AG20443 (cell line): ENCODE measurements at places on chromosomes 6 and 20.

DNA sequence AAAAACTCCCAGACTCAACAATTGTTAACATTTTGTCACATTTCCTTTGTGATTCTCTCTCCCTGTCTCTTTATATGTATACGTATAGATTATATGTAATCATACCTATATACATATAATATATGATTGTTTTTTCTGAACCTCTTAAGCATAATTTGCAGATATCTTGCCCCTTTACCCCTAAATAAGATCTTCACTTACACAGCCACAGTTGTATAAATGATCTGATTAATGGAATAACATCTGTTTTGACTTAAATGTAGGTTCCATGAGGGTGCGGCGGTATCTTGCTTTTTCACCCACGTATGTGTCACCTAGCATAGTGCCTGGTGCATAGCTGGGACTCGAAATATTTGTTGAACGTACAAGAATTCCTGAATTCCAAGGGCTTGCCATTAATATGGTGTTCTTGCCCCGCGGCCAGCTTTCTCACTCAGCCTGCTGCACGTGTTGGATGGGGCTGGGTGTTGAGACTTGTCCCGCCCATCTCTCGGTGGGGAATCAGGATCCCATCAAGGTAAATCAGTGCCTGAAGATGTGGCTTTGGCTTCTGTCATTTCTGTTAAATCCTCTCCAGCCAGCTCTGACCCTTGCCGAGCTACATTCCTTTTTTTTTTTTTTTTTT lies 10.4 kb upstream of the MANBAL start:
- peak; percentile 22 for DNase-seq

DNA sequence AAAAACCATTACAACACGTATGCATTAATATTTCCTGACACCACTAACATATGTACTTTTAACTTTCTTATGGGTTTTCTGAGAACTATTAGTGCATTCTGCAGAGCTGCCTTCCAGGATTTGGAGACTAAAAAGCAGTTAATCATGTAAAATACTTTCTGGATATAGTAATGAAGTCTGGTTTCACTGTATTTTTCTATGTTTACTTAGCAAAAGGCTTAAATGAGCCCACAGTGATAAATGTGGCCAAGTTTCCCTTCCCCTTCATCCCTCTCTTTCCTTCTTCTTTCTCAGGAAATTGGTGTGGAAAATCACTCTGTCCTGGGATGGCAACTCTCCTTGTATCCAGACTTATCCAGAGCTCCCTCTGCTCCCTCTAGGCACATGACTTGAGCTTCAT lies 29.7 kb upstream of the ENPP1 start:
- no peak for DNase-seq

DNA sequence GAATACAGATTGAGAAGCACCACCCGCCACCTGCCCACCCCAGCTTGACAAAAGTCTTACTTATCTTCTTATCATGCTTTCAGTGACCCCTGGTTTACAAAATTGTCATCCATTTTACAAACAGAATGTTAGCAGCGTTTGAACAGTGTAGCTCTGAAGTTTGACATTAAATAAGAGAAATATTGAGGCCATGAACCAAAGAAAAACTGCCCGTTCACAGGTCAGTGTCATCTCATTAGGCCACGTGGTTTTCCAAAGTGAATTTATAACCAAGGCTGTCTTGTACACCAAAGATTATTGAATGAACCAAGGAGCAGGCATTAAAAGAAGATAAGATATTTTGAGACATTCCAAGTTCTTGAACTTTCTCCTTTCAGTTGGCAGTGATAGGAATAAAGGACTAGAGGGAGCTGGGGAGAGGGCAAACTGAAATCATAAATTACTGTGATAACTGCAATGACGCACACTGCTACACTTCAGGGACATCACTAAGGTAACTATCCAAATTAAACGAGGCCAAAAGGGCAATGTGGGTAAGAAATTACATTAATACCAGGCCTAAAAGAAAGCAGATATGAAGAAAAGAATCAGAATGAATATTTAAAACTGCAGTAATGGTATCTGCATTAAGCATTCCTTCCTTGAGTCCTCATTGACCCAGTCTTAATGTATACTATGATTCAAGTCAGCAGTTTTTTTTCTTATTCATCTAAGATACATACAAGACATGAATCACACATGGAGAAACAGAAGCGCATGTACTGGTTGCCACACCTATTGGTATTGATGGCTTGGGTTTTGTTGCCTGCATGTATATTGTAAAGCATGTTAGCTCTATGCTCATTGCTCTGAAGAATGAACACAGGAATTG lies 159.8 kb upstream of the ARG1 start:
- DNase-seq: no peak

- DNase-seq: no peak
Observed at GRCh38 chr20:18839507-18840247, 26.1 kb downstream of the SCP2D1 start.

DNA sequence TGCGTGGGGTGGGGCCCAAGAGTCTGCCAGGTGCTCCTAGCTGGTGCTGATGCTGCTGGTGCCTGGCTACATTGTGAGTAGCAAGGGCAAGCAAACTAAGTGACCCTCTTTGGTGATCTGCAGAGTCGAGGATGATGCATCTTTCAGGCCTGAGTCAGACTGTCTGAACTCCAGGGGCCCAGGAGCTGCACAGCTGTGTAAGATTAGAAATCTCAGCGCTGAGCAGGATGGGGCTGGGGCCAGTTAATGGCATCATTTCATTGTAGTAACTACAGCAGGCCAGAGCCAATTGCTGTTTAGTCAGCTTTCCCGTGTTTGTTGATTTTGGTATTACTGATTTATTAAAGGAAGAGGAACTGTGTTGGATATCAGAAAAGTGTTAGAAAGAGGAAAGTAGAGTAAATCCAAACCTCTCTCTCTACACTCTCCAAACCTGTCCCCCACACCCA lies 365.2 kb downstream of the PAX1 start:
- peak; percentile 54 for DNase-seq

DNA sequence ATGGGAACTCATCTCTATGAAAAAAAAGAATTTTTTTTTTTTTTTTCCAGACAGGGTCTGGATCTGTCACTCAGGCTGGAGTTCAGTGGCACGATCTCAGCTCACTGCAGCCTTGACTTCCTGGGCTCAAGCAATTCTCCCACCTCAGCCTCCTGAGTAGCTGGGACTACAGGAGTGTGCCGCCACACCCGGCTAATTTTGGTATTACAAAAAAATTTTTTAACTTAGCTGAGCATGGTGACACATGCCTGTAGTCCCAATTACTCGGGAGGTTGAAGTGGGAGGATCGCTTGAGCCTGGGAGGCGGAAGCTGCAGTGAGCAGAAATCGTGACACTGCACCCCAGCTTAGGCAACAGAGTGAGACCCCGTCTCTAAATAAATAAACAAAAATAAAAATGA lies 7.5 kb downstream of the DEF6 start:
- DNase-seq: no peak

DNA sequence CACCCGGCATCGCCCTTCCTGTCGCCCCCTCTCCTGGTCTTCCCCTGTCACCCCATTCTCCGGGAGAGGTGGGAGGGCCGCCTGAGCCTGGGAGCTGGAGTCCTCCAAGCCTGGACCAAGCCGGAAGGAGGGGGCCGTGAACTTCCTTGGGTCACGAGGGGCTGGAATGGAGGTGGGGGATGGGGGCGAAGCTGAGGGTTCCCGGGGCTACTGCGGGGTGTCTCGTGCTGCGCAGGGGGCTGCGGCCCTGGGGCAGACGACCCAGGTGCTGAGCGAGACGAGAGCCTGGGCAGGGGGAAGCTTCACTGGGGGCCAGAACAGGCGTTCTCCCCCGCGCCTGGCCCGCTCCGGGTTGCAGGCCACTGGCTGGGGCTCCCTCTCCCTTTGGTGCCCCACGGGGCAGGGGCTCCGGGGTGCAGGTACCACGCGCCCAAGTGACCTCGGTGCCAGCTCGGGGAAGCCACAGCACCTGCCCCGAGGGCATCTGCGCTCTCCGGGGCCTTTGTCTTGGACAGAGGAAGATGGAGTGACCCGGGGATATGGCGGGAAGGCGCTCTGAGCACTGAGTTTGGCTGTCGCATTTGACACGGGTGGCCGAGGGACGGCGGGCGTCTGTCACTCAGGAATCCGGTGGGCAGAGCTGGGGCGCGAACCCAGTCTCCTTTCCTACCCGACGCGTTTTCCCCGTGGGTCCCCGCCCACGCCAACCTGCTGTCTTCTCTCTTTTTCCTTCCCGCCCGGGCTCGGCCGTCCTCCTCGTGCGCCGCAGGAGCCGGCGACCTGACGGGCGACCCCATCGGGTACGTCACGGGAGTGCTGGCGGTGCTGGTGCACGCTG lies 1.2 kb downstream of the SLC35D3 start:
- peak; percentile 16 for DNase-seq

DNA sequence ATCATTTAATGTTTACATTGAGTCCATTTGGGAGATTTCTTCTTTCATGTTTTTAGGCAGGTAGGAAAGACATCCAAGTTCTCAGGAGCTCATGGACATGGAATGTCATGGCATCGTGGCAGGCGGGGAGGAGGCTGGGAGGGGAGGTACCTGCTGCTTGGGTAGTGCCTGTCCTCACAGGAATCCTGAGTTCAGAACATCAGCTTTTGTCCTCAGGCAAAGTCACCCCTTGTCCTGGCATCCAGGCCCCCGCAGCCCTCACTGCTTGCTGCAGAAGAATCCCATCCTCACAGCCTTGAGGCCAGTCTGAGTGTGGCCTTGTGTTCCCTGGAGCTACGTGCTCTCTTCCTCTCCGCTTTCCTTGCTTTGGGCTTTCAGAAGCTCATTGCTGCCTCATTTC lies 157.4 kb downstream of the CFAP61 start:
- DNase-seq: no peak

GRCh38 chr6:43001843-43002242 lies 11.9 kb downstream of the MEA1 start:
- DNase-seq: no peak

DNA sequence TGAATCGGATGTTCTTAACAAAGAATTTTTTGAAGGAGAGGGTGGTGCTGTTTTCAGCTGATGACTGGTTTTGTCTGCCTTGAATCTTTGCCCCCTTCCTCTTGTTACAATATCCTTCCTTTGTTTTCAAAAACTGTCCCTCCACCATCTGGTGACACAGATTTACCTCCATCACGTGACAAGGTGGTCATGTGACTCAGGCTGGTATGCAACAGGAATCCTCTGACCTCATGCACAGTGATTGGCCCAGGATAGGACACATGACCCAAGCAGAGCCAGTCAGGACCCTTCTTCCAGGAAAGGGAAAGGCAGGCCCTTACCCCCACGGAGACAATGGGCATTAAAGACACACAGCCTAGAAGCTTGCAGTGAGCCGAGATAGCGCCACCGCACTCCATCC lies 84.7 kb upstream of the MC3R start:
- DNase-seq: no peak

- DNase-seq: no peak
Observed at GRCh38 chr6:28817808-28818145, 106.0 kb downstream of the TRIM27 start.

DNA sequence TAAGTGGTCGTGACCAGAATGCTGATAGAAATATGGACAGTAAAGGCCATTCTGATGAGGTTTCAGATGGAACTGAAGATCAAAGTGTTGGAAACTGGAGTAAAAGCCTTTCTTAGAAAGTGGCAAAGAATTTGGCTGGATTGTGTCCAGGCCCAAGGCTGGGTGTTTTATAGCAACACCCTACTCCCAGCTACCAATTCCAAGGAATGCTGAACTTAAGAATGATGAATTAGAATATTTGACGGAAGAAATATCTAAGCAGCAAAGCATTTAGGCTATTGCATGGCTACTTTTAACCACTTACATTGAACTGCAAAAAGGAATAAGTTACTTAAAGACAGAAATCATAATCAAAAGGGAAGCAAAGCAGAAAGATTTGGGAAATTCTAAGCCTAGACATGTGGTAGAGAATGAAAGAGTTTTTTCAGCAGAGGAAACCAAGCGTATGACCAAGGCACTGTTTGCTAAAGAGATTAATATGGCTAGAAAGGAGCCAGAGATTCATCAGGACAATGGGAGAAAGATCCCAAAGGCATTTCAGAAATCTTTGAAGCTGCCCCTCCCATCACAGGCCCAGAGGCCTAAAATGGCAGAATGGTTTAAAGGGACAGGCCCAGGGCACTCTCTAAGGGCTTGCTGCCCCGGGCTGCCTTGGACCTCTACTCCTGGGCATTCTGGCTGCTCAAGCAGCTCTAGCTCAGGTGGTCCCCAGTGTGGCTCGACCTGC lies 25.8 kb downstream of the SDHAF4 start:
- no peak for DNase-seq

DNA sequence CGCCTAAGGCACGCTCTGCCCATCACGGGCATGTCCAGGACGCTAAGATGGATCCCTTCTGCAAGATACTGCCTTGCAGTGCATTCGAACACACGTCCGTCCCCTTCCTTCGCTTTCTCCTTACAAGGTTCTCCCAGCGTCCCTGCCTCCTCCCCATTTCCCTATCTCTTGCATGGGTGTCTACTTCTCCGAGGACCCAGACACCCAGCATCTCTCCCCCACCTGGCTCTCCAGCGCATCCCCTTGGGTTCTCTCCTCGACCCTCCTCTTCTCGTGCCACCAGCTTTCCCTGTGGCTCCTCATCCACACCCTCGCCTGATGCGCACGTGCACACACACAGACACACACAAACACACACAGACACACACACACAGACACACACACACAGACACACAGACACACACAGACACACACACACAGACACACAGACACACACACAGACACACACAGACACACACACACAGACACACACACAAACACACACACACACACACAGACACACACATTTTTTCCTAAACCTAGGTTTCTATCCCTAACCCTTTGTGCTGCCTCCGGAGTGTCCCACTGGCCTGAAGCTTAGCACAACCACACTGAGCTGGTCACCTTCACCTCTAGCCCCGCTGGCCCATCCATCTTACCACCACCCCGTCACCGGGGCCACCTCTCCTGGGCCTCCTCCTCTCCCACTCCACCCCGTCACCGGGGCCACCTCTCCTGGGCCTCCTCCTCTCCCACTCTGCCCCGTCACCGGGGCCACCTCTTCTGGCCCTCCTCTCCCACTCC lies 31.9 kb downstream of the ANKRD60 start:
- no peak for DNase-seq

GRCh38 chr6:73542891-73543290 lies 22.1 kb upstream of the EEF1A1 start:
- DNase-seq: no peak

GRCh38 chr20:31758991-31759390 lies 19.9 kb downstream of the TPX2 start:
- DNase-seq: no peak

DNA sequence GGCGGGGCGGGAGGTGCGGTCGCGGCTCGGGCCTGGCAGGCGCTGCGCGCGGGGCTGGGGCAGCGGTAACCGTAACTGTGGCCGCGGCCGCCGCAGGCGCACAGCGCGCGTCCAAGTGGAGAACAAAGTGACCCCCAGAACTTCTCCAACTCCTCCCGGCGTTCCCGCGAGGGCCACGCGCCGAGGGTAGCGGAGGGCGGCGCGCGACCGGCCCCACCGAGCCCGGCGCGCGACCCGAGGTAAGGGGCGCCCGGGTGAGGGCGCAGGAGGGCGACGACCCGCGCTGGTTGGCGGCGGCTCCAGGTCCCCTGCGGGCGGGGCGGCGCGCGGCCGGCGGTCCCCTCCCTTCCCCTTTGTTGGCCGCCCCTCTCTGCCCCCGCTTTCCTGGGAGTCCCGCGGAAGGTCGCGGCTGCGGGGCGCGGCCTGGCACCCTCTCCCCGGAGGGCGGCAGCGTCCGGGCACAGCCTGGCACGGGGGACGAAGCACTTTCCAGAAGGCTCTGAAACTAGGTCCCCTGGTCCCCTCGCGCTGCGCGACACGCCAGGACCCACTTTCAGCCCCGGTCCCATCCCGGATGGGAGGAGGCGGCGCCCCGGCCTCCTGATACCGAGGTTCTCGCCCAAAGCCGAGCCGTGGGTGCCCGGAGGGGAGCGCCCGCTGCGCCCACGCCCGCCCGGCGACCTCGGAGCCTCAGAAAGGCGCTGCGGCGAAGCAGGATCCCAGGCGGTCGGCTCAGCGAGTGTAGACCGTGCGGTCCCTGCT lies at the start of gene TIAM2:
Gene TIAM2 (plus strand): TSS at position 62 of the 762 bp plus-strand sequence. CDS start 133,909 bp downstream, outside the sequence.
- peak; percentile 75 for DNase-seq
